ENCODE measurements at places on chromosomes 5 and 9.

DNA sequence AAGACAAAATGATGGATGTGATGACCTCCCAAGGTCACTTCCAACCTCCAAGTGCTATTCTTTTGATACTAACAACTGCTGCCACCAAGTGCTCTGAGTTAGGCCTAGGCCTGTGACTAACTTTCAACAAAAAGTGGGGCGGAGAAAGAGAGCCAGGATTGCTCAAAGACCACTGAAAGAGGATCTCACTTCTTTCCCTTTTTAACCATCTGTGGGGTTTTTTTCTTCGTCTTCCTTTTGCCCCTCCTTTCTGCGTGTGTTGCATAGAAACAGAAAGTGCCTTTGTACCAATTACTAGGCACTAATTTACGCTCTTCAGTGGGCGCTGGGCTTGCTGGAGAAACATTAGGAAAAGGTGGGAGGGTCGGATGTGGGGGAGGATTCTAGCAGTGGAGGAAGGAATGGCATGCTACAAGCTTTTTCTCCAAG is 8.0 kb downstream of the KLF9 start:
- peak; percentile 72 for DNase-seq

GRCh38 chr5:136075466-136075891 is 46.7 kb downstream of the TGFBI start:
- no peak for DNase-seq

DNA sequence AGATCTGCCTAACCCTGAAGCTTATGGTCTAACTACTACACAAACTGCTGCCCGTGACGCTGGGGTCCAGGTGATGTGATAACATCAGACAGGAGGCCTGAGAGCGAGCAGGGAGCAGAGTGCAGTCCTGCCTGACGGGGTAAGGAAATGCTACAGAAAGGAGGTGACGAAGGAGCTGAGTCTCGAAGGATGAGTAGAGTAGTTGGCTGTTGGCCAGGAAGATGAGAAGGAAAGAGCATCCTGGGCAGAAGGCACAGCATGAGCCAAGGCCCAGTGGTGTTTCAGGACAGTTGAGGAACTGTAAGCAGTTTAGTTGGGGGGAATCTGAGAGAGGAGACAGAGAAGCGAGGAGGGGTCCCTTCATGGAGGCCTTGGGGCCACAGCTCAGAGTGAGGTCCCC is 136.0 kb upstream of the TBC1D2 start:
- DNase-seq = no peak

- no peak for DNase-seq
Observed at GRCh38 chr9:8815931-8816330, 1016.4 kb upstream of the DMAC1 start.

- DNase-seq = peak; percentile 71
Observed at GRCh38 chr5:158074992-158075769, 216.2 kb upstream of the CLINT1 start.

DNA sequence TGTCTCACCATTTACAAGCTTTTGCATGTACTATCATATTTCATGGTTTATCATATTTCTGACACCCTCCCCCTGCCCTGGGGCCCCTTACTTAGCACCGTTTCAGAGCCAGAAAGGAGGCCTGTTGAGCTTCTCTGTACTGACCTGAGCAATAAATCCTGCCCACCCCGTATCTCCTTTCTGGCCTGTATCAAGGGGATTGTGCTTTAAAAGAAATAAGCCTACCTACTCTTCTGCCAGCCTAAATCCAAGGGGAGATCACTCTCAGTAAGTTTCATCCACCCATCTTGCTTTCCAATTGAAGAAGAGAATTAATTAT is 54.0 kb upstream of the FST start:
- no peak for DNase-seq

DNA sequence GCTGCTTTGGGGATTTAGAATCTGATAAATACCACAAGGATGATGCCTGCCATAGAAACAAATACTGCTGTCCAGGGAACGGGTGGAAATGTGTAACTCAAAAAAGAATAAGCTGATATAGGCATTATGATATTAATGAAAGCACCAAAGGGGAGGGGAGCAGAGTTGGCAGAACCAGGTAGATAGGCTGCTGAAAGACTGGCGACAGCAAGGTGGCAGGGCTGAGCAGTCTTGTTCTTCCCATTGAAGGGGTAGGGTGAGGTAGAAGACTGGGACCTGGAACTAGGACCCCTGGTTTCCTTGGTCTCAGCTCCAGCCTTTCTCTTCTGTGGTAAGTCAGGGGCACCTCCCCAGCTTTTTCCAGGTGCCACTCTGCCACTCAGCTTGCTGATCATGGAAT is 31.4 kb upstream of the TMOD1 start:
- no peak for DNase-seq

- DNase-seq = no peak
Observed at GRCh38 chr9:98158071-98158831, 34.2 kb downstream of the CORO2A start.

GRCh38 chr9:83651558-83651957 is 28.6 kb downstream of the IDNK start:
- no peak for DNase-seq

GRCh38 chr9:129610473-129611306 is 10.2 kb downstream of the C9orf50 start:
- DNase-seq = peak; percentile 65

GRCh38 chr9:85522459-85523092 is 219.2 kb downstream of the AGTPBP1 start:
- peak; percentile 48 for DNase-seq

DNA sequence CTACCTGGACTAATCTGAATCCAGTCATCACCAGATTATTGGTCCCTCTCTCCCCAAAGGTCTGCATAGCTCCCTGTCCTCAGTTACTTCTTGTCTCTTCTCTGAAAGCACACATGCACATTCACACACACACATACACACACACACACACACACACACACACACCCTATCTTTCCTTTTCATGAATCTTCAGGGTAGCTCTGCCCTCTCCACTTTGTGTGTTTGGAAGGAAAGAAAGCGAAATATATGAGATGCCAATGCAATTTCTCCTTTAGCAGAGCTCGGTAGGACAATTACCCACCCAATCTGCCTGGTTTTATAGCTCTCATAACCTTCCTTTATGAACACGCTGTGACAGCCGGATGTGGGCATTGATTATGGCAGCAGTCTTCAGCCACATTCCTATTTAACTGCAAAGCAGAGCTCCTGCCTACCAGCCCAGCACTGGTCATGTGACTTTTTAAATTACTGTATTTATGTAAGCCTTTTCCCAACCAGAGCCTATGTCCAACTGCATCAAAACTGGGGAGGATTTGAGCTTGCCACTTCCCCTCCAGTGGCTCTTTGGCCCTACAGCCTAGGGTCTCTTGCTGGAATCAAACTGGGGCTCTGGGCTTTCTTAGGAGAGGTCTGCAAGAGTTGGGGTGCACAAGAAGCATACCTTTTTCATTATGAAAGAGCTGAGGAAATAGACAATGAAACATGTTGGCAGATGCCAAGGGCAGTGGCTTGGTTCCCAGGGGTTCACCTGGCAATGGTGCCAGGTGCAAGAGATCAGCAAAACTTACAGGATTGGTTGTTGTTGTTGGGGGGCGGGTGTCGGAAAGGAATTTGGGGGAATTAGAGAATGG is 20.8 kb upstream of the MATR3 start:
- DNase-seq = peak; percentile 34

DNA sequence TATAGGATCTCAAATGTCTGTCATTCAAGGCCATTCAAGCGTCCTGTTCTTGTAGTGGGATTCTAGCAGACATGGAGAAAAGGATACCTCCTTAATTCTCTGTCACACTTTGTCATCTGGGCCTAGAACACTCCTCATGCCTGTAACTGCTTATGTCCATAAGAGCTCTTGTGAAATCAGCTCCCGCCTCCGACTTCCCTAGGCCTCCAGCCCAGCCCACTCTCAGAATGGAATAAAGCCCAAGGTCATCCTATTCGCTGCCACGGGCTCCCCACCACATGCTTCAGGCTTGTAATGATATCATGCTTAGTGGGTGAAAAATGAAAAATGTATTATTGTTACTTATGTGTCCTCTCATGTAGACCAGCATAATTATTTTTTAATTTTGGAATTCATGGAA is 632.5 kb downstream of the ISL1 start:
- no peak for DNase-seq

DNA sequence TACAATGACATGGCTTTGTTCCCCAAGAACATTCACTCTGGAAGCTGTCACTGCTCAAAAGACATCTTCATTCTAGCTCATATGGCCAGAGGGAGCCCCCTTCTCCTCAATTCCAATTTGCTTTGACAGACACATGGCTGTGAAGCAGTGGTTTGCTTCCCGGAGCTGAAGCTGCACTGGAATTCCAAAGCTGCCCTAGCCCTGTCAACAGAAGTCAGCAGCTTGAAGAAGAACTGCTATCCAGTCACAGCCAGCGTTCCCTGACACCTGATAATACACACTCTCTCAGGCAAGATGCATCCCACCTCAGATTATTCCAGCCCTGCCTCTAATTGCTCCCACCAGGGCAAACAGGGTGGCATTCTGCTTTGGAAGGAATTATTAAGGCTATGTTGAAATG is 93.7 kb downstream of the SEMA5A start:
- no peak for DNase-seq

- no peak for DNase-seq
Observed at GRCh38 chr9:16950051-16950450, 79.6 kb upstream of the BNC2 start.

- no peak for DNase-seq
Observed at GRCh38 chr5:129413570-129413969, 46.5 kb upstream of the ADAMTS19 start.

DNA sequence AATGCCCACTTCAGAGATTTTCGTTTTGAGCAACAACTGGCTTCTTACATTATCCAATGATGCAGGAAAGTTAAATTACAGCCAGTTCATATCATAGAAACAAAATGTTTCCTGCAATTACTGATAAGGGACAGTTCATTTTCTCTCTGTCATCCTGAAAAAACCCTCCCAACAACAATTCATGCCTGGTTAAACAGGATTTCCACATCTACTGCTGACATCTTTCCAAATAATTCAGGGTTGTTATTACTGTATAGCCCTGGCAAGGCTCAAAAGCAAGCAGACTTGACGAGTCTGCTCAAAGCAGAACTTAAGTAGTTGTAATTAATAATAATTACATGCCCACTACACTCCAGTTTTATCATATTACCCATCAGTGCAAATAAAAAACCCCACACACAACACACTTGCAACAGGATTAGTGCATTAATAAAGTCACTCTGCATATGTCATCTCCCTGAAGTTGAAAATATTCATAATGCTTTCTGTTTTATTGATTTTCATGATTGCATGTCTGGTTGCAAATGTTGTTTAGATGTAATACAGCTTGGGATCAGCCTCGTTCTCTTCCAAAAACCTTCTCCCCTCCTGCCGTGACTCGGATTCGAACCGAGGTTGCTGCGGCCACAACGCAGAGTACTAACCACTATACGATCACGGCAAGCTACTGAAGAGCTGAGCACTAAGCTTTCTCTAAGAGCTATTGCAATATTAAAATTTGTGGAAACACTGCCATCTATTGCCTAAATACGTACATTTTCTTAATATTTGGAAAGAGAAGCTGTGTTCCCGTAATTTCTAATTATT is 119.6 kb upstream of the NFIB start:
- peak; percentile 89 for DNase-seq

GRCh38 chr5:68299575-68299974 is 84.0 kb downstream of the PIK3R1 start:
- no peak for DNase-seq

DNA sequence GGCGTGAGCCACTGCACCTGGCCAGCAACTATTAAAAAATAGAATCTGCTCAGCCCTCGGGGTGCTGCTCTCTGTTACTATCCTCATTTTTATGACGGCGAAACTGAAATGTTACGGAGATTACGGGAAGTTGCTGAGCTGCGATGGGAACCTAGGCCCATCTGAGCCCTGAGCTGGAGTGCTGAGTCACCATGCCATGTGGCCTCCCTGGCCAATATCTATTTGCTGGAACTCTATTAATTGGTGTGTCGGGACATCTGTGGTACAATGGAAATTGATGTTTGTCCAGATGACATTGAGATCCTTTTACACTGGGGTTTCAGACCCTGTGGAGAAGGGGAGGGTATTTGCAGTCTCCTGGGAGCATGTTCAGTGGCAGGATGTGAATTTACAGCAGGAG is 8.1 kb downstream of the PRDM12 start:
- DNase-seq = no peak

DNA sequence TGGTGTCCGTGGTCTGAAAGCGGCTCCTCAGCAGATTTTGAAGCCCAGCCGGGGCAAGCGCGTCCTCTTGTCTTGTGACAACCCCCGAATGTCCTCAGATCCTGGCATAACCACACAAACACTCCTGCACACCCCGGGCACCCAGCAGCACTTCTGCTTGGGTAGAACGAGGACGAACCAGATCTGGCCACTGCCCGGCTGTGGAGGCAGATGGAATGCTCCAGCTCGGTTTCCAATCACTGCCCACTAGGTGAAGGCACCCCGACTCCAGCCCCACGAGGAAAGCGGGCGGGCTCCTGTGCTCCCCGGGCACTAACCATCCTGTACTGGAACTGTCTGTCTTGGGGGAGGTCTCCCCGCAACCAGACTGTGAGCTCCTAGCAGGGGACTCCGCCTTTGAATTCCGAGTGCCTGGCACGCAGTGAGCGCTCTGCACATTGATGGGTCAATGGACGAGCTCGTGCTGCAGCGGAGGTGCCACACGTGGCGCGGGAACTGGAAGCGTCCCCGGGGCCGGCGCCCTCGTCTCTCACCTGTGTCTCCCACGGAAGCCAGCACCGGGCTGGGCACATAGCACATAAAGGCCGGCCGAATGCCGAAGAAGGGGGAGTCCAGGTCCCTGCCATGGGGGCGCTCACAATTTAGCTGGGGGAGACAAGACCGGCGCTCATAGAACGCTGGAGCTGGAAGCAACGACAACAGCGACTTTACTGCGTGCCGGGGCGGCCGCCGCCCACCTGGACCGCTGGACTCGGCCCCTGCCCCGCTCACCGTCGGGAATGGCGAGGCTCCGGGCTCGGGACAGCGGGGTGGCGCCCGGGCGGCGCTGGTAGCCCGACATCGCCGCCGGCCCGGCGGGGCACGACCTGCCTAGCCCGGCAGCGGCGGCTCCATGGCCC is 608 bp downstream of the ENTR1 start:
- DNase-seq = peak; percentile 31

- DNase-seq = no peak
Observed at GRCh38 chr9:24095246-24095645, 269.2 kb upstream of the ELAVL2 start.

Data from fibroblast of the aortic adventitia (primary cell).